ENCODE measurements at places on chromosomes 3 and 15.

GRCh38 chr3:106675451-106675850 is 701.8 kb upstream of the CCDC54 start:
- DNase-seq = no peak

DNA sequence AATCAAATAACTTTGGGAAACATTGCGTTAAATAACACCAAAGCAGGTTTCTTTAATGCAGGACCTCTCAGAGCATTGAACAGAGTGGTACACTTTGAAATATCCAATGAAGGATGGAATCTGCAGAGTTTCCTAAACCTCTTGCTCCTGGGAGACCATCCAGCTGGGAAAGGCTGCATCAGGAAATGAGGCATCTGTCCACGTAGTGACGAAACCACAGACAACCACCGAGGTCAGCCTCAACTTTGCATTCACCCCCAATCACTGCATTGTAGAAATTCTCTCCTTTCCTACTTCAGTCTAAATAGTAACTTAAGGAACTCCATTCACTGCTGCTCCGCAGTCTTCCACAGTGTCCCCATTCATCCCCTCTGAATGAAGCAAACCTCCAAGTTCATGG is 41.5 kb upstream of the CDV3 start:
- no peak for DNase-seq

DNA sequence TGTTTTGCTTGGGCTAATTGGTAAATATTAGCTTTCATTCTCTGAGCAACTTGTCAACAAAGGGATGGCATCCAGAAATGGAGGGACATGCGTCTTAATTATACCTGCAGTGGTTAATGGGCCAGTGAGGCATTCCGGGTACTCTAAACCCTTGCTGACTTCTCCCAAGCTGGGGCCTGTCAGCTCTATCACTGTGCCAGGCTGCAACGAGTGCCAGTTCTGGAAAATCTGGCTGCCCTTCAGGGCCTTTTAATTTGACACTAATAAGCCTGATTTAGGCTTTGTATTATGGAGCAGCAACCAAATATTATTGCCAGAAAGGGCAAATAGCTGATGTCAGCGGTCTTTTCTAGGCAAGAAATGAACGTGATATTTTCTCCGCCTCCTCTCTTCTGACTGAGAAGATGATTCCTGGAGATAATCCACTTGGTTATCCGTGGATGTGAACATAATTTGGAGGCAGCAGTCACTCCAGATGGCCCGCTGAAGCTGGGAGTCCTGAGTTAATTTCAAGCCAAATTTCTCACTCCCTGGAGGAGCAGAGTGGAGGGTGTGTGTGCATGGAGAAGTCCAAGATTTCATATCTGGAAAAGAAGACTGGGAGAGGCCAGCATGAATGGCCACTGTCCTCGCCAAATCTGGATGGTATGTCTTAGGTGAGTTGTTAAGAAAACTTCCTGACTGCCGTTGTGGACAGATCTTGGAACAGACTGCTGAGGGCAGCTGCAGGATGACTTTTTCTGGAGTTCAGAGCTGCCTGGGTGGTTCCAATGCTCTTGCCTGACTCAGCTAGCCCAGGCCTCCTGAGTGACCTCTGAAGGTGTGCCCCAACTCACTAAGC is 44.4 kb upstream of the PSMD6 start:
- DNase-seq = no peak

- no peak for DNase-seq
Observed at GRCh38 chr3:159951540-159951939, 37.1 kb upstream of the IL12A start.

DNA sequence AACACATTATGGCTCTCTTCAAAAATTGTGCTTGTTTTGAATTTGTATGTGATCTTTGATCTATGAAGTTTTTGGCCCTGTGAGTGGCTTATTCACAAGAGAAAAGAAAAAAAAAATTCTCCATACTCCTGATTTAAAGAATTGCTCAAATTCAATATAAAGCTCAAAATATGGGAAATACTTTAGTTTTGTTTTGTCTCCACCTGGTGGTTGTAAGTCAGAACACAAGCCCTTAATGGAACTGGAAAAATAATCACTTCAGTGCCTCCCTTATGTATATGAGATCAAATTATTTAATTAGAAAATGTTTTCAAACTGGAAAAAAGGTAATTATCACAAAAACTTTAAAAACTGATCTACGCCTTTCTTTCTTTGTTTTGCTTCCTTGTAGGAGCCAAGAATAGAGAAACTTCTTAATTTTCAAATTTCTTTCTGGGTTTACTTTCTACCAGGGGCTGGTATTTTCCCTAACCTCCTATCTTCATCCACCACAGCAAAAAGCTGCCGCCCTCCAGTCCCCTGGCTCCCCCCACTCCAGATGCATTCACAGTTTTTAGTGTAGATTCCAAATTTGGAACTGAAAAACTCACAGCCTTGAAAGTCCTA is 50.6 kb downstream of the SERP1 start:
- DNase-seq = no peak

DNA sequence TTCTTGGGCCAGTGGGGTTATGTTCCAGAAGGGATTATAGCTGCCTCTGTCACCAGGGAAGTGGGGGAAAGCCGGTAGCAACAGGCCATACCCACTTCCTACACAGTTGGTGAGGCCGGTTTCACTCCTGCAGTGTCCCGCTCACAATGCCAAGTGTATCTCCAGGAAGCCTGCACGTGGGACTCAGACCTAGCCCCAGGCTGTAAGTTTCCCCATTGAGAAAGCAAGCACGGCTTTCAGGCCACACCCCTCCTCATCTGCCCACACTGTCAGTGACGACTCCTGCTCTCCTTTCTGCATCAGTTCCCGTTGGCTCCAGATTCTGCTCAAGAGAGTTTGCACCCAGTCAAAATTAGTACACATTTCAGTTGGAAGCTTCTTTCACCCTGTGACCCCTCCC is 51.6 kb upstream of the CPOX start:
- no peak for DNase-seq

DNA sequence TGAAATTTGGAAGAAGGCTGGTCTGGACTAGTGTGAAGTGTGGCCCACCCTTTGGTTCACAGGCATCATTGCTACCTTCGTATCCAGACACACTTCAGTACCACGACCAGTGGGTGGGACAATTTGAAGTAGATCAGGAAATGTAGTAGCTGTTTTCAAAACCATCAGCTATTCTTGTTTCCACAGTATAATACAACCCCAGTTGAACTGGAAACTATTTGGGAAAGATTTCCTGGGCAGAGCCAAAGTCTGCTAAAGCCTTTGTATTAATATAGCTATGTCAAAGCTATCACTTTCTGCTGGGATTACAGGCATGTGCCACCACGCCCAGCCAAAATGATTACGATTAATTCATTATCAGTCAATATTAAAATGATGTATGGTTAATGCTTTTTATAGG is 298.8 kb upstream of the RASGRP1 start:
- no peak for DNase-seq

GRCh38 chr3:184003187-184003967 is 14.3 kb downstream of the ABCC5 start:
- no peak for DNase-seq

- no peak for DNase-seq
Observed at GRCh38 chr3:54963641-54964040, 35.8 kb upstream of the LRTM1 start.

DNA sequence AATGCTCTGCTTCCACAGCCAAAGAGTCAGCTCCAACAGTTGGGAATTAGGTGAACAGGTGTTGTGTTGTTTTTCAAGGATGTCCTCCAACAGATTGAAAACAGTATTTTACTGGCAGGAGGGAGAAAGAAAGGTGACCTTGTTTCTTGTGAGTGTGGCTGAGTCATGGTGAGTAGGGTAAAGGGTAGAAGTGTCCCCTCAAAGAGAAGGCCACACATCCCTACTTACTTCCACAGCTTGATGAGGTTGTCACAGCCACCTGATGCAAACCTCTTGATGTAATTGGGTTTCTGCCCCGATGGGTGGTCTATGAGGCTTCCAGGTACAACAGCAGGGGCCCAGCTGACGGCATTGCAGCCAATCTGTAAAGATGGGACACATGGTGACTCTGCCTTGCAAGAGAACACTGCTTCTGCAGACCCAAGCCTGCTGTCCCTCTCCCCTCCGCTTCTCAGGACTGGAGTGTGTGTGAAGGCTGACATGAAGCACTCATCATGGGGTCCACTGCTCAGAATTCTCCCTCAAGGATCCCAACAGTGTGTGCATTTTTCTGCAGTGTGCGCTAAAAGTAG is 12.7 kb upstream of the GHRL start:
- DNase-seq = no peak

Measured in activated CD8-positive, alpha-beta memory T cell treated with anti-CD3 and anti-CD28 coated beads, Interleukin-2, amount 10 ng/mL, durations not matched to agents 7 days and 5 days (primary cell).